ENCODE measurements at places on chromosomes 3 and 15. TPM values are rescaled to one million over a fixed set of nuclear protein-coding genes. Genes with fewer than 3 reads are reported as not detected.

DNA sequence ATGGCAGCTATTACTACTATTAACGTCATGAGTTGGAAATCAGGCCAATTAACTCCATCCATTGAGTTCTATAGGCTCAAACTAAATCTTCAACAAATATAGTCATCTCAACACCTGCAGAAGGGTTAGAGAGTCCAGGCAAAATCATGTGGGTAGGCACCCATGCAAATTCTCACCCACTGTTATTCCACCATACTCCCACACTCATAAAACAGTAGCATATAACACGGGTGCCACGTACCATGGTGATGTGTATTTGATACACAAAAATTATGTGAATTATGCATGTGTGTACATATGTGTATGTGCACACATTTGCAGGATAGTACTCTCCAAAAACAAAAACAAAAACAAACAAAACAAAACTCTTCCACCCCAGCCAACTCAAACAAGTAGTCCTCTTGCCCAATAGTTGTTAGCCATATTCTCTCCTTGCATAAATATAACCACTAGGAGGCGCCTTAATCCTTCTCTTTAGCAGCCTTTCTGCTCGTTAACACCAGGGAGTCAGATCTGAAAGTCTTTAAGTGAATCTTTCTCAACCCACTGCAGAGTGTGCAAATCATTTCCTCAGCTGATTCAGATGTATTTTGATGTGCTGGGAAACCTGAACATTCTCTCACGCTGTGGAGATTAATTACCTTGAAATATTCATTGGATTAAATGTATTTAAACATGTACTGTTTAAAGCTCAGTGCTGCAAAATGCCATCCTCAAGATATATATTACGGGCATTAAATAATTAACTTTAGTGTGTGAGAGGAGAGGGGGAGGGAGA is 38.0 kb upstream of the COPB2 start:
- DNase-seq: no peak

- peak; percentile 79 for DNase-seq
These were observed 121.1 kb downstream of the OXSM start for GRCh38 chr3:25910997-25911396.

TNFAIP8L3 gene
- not detected for total RNA-seq

- no peak for DNase-seq
These were observed 15.4 kb downstream of the BCL2L10 start for GRCh38 chr15:52097180-52097579.

IL5RA gene
- 0.30 TPM for total RNA-seq

DNA sequence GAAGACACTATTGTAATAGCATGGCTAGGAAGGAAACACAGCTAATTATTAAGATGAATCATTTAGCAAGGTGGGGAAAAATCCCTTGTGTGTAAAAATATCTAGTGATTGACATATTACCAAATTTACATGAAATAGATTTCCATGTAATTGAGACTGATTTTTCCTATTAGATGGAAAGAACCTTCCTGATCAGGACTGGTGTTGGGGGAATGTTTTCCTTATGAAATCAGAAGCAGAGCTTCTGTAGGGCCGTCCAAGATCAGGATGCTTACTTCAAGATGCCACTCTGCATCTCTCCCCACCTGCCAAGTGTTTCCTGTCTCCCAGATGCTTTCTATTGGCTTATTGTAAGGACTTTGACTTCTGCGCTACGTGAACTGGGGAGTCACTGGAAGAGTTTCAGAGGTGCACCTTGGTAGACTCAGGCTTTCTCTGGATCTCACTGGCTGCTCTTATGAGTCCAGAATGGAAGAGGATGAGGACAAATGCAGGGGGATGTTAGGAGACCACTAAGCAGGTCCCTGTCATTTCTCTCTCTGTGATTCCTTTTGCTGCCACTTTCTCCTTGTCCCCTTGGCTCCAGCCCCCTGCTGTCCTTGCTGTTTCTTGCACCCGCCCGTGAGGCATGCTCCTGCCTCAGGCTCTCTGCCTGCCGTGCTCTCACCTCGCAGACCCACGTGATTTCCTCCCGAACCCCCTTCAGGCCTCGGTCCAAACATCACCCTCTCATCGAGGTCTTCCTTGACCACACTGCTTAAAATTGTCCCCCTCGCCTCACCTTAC is 30.1 kb downstream of the BTD start:
- no peak for DNase-seq

INAFM2 gene
- 11.2 TPM for total RNA-seq

RCN2 gene
- 16.6 TPM for total RNA-seq

GRCh38 chr3:104080088-104080626 is 1286.6 kb upstream of the ALCAM start:
- no peak for DNase-seq

DNA sequence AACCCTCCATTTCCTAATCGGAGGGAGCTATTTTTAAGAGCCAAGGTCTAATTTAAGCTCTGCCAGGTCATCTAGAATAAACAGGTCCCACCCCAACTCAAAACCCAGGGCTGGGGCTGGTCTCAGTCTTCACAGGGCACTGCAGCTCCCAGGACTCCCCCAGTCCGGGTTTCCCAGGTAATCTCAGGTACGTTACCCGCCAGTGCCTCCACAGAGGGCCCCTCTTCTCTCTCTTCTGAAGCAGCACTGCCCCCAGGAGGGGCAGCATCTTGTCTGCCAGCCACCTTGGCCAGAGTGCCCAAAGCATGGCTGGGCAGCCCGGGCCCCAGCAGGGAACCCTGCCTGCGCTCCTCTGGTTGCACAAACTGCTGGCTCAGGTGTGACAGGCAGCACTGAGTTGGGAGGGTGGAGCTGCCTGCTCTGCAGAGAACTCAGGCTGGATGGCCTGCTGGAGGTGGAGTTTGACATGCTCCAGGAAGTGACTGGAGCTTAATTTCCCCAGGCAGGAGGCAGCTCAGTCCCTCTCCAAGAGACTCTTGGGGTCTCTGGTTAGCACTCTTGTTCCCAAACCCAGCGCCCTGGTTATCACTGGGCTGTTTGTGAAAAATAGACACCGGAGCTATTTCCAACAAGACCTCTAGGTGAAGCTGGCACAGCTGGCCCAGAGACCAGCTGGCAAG is at the start of gene PLA2G4F:
Gene PLA2G4F, minus strand, starts transcription at position 394 of the 680 bp plus-strand sequence. Its CDS starts 87 bp downstream, at position 307.
- DNase-seq: no peak

RSL24D1 gene
- 188 TPM for total RNA-seq

GREM1 gene
- not detected for total RNA-seq

CYP11A1 gene
- not detected for total RNA-seq

DNA sequence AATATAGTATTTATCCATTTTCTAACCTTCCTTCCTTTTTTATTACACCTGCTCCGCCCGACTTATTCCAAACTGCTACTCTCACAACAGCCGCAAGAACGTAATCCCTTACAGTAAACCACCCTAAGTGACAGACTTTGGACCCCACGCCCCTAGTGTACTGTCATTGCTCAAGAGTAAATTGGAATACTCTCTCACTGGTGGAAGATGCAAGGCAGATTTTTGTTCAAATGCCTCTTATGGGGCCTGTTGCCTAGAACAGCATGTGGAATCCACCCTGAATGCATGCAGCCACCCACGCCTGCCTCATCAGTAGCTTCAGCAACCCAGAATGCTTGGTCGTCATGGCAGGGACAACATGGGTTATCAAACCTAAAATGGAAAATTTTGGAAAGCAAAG is 226.2 kb upstream of the ST8SIA2 start:
- DNase-seq: no peak

TOMM70 gene
- 54.0 TPM for total RNA-seq

ELL3 gene
- total RNA-seq: 3.6 TPM

MGLL gene
- 0.49 TPM for total RNA-seq

DNA sequence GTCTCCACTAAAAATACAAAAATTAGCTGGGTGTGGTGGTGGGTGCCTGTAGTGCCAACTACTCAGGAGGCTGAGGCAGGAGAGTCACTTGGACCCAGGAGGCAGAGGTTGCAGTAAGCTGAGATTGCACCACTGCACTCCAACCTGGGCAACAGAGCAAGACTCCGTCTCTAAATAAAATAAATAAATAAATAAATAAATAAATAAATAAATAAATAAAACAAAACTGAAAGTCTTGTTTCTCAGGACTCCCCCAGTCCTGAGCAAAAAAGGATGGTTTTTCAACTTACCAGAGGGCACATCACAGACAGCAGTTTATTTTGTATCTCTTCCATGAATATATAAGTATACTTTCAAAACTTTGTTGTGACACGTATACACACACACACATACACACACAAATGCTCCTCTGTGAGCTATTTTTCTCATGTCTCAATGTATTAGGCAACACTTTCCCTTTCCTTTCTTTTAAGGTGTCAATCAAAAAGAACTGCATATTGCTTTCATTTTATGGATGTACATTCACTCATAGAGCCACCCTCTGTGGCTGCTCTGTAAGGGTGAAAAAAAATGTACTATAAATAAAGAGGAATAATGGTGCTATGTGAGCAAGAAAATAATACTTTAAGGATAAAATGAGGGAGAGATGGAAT is 54.8 kb upstream of the MITF start:
- DNase-seq: no peak

DNA sequence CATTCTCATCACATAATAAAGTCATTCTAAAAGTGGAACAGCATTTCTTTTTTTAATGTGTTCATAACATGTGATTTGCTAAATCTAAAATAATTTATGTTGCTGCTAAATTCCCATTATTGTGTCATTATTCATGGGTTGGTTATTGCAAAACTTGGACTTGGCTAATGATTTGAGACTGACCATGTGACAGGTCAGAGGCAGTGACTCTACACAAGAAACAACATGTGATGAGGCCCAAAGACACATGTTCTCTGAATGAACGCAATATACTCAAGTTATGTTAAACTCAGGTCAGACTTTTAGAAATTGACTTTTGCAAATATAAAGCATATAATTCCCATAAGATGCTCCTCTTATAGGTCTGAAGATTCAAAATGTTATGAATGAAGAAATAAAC is 566.1 kb downstream of the TBL1XR1 start:
- DNase-seq: no peak

ZNF774 gene
- 1.5 TPM for total RNA-seq

- DNase-seq: no peak
These were observed 7.5 kb downstream of the MPI start for GRCh38 chr15:74897300-74897701.

- no peak for DNase-seq
These were observed 160.9 kb downstream of the TBC1D5 start for GRCh38 chr3:17581421-17582080.

DNA sequence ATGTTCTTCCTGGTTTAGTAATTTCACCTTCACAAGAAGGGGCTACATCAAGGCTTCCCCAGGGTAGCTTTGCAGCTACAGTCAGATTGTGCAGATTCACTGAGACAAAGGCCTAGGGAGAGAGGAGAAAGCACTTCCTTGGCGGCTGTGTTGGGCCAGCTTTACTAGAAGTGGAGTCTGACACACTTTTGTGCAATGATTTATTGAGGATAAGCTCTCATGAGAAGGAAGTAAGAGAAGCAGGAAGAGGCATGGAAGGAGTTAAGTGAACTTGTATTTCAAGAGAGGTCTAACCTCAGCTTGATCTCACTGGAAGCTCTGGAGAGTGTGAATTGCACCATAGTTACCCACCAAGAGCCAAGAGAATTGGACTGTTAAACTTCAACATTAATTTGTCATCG is 78.9 kb downstream of the TGFBR2 start:
- DNase-seq: peak; percentile 35

DNA sequence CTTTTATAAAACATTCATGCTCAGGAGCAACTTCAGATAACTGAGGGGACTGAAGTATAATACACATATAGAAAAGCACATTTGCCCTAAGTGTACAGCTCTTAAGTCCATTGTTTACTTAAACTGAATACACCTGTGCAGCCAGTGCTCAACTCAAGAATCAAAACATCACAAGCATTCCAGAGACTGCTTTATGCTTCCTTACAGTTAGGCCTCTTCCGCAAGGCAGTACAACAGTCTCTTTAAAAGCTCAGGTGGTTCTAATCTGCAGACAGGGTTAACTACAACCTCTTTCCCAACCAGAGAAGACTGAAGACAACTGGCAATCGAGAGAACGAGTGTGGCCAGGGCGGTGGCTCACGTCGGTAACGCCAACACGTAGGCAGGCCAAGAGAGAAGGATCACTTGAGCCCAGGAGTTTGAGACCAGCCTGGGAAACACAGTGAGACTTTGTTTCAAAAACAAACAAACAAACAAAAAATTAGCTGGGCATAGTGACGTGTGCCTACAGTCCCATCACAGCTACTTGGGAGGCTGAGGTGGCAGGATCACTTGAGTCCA is 16.9 kb downstream of the MCCC1 start:
- DNase-seq: no peak

DNA sequence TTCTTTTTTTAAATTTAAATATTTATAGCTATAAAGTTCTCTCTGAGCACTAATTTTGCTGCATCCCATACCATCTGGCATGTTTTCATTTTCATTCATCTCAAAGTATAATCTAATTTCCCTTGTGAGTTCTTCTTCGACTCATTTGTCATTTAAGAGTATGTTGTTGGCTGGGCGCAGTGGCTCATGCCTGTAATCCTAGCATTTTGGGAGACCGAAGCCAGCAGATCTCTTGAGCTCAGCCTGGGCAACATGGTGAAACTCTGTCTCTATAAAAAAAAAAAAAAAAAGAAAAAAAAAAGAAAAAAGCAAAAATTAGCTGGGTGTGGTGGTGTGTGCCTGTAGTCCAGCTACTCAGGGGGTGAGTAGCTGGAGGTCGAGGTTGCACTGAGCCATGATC is 34.8 kb downstream of the MAP1A start:
- DNase-seq: no peak

DNA sequence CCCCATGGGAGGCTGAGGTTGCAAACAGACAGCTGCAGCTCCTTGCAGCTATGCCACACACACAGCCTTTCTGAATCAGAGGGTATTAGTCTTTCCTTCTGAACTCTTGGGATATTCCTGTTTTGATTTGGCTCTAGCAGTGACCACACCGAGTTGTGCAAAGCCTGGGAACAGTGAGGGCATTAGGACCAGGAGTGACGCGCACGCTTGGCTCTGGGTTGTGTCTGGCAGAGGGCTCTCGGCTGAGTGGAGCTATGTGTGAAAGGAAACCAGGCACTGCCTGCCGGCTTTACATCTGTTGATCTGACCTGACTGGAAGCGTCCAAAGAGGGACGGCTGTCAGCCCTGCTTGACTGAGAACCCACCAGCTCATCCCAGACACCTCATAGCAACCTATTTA is at the start of gene GALNT15:
Gene GALNT15, plus strand, starts transcription at position 292 of the 400 bp plus-strand sequence. CDS start 472 bp downstream, outside the sequence.
- no peak for DNase-seq

DNA sequence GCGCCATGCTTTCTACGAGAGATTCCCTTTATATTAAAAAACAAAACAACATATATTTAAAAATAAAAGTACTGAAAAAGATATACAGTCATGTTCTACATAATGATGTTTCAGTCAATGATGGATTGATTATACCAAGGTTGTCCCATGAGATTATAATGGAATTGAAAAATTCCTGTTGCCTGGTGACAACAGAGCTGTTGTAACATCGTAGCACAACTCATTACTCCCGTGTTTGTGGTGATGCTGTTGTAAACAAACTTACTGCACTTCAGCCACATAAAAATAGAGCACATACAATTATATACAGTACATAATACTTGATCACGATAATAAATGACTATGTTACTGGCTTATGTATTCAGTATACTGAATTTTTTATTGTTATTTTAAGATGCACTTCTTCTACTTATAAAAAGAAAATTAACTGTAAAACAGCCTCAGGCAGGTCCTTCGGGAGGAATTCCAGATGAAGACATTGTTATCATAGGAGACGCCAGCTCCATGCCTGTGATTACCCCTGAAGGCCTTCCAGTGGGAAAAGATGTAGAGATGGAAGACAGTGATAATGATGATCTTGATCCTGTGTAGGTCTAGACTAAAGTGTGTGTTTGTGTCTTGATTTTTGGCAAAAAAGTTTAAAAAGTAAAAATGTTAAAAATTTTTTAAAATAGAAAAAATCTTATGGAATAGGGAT is 11.7 kb downstream of the CCR1 start:
- no peak for DNase-seq

- DNase-seq: no peak
These were observed 58.0 kb upstream of the CRTC3 start for GRCh38 chr15:90471769-90472168.
